Cortex of kidney (tissue), 1 donor: ENCODE measurements at places on chromosomes 7 and 10.

GRCh38 chr10:95282107-95282506 is 8.7 kb downstream of the PDLIM1 start:
- no peak for DNase-seq

- no peak for DNase-seq
Observed at GRCh38 chr7:83798489-83798888, 149.6 kb upstream of the SEMA3E start.

DNA sequence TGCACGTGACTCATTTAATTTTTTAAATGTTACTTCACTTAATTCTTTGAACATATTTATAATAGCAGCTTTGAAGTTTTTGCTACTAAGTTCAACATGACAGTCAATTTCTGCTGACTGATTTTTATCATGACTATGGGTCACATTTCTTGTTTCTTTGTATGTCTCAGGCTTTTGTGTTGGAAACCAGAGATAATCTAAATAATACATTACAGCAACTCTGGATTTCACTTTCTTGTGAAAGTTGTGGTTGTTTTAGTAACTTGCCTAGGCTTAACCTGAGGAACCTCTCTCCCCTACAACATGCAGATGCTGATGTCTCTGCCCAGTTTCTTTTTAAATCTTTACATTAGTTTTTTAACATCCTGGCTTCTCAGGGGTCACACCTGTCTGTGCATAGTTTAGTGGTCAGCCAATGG is 180.8 kb downstream of the CCDC71L start:
- DNase-seq, result no peak

- DNase-seq, result no peak
Observed at GRCh38 chr10:29731760-29732159, 97.0 kb upstream of the SVIL start.
